ENCODE measurements at places on chromosomes 16 and 17.

DNA sequence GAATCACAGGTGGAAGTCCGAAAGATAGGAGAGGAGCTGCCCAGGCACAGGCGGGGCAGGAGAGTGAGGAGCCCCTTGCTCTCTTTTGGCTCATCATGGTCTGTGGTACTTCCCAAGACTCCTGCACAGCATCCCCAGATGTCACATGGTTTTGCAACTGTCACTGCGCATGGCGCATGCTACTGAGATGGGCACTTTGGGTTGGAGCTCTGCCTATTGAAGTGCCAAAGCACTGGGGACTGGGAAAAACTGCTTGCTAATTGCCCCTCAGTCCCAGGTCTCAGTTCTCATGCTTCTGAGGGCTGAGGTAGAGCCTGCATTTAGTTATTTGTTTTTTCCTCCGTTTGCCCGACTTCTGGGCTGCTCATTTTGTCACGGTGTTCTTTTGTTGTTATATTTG lies 156.8 kb upstream of the CDH13 start:
- DNase-seq = no peak

- no peak for DNase-seq
These were observed 684 bp upstream of the APPBP2 start for GRCh38 chr17:60526726-60527125.

DNA sequence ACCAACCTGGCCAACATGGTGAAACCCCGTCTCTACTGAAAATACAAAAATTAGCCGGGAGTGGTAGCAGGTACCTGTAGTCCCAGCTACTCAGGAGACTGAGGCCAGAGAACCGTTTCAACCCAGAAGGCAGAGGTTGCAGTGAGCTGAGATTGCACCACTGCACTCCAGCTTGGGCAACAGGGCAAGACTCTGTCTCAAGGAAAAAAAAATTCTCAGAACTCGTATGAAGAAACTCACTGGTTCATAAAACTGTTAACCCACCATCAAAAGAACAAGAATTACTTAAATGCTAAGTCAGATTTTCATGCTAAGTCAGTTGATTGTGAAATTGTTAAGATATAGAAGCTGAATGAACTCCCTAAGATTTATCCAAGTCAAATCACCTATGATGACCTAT lies 31.3 kb downstream of the SLC39A11 start:
- DNase-seq = no peak

DNA sequence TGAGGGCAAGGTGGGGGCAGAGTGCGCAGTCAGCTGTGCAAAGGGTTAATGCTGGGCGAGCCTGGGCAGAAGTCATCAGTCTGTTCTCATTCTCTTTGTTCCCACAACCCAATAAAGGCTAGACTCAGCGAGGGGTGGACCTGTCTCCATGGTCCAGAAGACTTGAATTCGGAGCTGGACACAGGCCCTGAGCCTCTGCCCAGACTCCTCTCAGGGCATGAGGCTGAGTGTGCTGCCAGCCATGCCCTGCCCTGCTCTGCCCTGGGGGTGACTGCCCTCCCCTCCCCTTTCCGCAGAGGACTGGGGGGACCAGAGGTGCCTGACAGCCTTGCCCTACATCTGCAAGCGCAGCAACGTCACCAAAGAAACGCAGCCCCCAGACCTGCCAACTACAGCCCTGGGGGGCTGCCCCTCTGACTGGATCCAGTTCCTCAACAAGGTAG lies 54.5 kb downstream of the MRC2 start:
- no peak for DNase-seq

DNA sequence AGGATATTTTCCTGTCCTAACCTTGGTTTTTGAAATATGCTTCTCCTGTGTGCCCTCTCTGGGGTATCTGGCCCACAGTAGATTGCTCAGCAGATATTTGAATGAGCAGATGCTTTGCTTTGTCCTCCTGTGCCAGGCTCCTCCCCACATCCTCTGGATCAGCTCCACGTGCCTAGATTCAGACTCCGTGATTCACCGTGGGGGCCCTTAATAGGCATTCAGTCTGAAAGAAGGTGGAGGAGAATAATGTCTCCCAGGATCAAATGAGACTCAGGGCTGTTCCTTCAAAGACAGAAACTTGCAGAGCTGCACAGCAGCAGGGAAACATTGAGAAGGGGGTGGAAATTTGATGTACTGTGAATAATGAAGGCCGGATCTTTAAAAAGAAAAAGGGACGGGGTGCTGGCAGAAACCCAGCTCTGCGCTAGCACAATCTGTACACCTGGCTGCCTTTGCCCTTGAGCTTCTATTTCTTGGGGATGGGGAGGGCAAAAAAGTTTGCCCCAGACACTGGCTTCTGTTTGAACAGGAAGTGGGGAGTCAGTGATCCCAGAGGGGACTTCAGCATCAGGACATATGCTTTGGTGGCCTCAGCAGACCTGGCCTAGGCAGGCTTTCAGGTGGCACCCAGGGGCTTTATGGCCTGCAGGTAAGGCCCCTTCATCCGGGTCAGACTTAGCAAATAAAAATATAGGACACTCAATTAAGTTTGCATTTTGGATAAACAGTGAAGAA lies 15.9 kb upstream of the SLC12A3 start:
- no peak for DNase-seq

DNA sequence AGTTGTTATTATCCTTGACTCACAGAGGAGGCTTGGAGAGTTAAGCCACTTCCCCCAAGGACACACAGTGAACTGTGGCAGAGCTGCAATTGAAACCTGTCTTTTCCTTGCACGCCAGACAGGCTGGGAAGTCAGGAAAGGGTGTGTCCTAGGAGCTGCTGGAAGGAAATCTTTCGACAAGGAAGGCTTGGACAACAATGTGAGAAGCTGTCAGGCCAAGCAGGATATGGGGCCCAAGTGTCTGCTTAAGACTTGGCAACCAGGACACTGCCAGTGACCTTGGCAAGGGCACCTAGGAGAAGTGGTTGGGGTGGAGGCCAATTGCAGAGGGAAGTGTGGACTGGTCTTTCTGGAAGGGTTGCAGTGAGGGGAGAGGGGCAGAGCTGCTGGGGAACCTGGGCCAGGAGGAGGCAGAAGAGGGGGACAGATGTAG lies 2.1 kb upstream of the CAMKK1 start:
- no peak for DNase-seq

- DNase-seq = no peak
These were observed 1138.5 kb downstream of the CDH11 start for GRCh38 chr16:63983401-63983800.

GRCh38 chr16:81480606-81481206 lies 36.1 kb downstream of the CMIP start:
- DNase-seq = no peak

DNA sequence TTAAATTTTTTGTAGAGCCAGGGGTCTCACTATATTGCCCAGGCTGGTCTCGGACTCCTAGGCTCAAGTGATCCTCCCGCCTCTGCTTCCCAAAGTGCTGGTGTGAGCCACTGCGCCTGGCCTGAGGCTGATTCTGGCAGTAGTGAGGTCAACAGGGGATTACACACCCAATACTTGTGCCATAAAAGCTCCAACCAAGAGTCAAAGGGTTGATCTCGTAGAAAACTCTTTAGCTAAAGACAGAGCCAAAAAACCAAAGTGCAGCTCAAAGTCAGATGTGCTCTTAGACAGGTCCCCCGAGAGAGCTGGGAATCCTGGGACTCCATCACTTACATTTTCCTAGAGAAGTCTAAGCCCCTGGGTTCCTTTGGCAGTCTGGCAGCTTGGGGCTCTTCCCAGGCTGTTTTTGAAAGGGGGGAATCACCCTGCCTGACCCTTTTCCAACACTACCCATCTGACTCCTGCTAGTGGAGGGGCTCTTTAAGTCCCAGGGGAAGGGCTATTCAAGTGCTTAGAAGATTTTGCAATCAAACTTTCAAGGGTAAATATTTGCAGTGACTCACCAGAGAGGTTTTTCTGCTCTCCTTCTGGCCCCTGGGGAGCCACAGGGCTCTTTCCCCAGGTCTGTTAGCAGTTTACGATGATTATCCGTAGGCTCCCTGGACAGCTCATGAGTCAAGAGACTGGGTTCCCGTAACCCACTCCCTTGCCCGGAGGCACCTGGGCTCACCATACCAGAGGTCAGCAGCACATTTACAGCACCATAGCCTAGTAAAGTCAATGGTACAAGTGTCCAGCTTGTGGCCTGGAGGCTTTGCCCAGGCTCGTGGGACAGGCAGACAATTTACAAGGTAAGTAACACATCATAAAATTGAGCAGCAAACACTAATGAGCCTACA lies 408.7 kb downstream of the SLC39A11 start:
- DNase-seq = no peak

GRCh38 chr17:65278050-65278819 lies 141.1 kb downstream of the RGS9 start:
- DNase-seq = no peak

GRCh38 chr17:42291129-42291528 lies 2.8 kb downstream of the STAT5A start:
- DNase-seq = no peak

All from GM12864 (cell line).